ENCODE measurements at places on chromosomes 16 and 17.

GRCh38 chr16:11597235-11598095, 10.7 kb upstream of the LITAF start:
- DNase-seq = no peak

DNA sequence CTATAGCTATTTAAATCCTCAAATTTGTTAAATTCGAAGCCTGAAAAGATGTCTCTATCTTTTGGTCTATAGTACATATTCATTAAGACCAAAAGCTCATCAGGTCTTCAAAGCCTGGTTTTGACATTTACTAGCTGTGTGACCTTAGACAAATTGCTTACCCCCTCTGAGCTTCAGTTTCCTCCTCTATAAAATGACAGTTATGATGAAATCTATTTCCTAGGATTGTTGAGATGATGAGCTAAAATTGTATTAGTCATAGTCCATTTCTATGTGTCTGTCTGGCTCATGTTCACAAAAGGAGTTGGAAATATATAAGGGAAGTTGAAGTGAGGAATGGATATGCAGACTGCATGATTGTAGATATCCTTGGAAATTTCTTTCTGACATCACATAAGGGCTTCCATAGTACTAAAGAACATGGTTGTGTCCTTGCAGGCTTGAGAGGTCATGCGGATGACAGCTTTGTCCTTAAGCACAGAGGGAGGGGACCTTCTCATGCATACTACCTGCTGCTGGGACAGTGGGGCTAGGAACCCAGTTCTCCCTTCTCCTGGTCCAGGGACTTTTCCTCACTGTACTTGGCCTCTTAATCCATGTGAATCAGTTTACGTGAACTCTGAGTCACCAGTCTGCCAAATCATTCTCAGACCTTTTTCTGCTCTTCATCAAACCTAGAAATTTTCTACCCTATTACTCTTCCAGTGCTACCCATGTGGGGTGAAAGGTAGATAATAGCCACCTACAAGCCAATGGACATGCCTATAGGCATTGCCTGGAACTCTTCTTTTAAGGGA, 487.5 kb upstream of the SALL1 start:
- DNase-seq = no peak

GRCh38 chr16:28494121-28494851, at the start of gene APOBR:
Gene APOBR (plus strand): TSS chr16:28494643. CDS start chr16:28494682, 39 bp downstream.
- peak; percentile 83 for DNase-seq

DNA sequence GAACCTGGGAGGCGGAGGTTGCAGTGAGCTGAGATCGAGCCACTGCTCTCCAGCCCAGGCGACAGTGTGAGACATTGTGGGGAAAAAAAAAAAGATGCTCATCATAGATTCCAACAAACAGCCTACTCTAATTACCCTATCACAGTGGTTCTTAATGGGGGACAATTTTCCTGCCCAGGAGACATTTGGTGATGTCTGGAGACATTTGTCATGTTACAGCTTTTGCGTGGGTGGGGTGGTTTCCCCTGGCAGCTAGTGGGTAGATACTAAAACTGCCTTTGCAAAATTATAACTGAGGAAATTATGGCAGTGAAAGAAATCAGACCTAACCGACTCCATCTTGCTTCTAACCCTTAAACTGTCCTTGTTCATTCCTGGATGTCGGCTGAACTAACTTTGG, 92.5 kb upstream of the RBL2 start:
- DNase-seq = no peak

DNA sequence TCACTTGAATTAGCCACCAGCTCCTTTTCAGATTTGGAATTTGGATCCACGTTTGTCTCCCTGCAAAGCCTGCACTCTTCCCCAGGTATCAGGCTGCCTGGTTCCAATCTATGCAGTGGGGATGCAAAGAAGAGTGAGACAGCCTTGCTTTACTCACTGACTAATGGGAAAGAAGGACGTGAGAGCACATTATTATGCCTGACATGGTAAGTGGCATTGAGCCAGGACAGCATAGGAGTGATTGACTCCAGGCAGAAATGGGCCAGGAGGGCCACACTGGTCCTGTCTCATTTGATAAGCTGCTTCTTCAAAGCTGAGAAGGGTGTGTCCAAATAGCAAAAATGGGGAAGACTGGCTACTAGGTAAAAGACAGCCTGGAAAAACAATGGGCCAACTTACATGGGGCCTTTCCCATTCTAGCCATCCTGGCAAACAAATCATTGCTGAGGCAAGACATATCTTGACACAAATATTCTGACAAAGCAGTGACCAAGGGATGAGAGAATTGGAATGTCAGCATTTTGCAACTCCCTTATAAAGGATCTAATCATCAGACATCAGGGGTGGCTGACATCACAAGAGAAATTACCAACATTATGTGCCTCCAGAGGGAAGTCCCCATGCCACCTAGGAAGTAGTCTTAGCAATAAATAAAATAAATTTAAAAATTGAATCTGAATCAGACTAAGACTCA, 38.6 kb downstream of the CDH11 start:
- DNase-seq = no peak

GRCh38 chr16:76007645-76008044, 269.6 kb upstream of the CNTNAP4 start:
- DNase-seq = no peak

DNA sequence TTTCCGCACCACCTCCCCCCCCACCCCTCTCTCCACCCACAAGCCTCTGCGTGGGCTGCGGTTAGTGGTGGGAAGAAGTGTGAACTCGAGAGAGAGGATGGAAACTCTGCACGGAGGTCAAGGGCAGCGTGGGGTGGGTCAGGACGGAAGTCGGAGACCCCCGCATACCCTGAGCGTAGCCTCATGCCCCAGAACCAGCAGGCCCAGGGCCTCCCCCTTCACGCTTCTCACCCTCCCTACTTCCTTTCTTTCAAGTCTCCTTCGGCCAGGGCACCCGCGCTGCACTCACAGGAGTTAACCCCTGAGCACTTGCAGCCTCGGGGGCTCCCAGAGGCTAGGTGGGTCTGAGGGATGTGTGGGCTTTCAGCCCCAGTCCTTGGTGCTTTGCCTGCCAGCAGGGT, 9.2 kb downstream of the TBKBP1 start:
- no peak for DNase-seq

Measured in activated CD8-positive, alpha-beta memory T cell treated with anti-CD3 and anti-CD28 coated beads for 1 hour (primary cell).